Liver (tissue), 10 donors: ENCODE measurements at places on chromosomes 2 and 18.

GRCh38 chr2:106307860-106308259 is 113.8 kb upstream of the UXS1 start:
- no peak for DNase-seq

DNA sequence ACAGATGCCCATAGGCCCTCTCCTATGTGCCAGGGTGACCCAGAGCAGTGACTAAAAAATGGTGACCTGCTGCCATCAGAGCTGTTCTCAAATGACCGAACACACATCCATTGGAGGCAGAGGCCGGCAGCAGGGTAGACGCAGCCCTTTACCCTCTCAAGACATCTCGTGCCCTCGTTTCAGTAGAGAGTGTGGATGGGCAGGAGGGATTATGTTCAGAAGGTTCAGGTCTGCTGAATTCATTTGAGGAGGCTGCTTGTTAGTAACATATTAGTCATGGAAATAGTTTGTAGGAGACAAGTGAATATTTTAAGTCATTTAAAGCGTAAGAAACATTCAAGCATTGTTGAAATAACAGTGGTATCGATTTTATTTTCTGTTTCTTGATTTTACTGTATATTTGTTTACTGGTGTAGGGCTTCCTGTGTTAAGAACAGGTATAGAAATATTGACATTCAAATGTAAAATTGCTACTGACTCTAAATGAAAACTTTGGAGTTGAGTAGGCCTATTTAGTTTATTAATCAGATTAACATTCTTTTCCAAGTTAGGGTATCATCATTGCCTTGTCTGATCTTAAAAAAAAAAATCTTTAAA is 82.6 kb downstream of the ZNF532 start:
- no peak for DNase-seq

- DNase-seq = no peak
Observed at GRCh38 chr18:48974304-48975119, 23.7 kb upstream of the SMAD7 start.

DNA sequence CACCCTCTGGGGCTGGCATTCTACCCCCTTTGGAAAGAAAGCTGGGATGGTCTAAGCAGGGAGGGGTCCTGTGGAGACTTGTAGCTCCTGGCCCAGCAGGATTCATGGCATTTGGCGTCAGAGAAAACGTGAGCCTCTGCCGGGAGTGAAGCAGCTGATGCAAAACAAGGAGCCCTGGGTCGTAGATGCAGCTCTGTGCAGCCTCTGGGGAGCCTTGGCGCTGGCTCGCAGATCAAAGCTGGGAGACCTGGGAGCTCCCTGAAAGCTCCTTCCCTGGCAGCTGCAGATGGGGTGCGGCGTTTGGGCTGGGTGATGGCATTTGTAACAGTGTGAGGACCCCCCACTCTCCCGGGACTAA is 148.3 kb downstream of the KLHL29 start:
- no peak for DNase-seq

DNA sequence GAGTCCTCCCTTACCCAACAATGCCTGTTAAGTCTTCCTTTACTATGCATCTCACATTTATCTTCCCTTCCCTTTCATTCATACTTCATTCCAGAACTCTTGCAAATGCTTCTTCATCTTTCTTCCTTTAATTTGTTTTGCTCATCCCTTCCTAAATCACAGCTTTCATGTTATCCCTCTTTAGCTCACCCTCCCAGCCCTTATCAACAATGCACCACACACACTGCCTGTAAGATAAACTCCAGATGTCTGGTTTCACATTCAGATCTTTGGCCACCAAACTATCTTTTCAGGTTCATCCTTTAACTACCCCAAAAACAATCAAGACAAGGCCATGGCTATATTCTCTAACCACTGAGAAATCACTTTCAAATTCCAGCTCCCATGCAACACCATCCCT is 3.4 kb downstream of the CCDC93 start:
- no peak for DNase-seq

DNA sequence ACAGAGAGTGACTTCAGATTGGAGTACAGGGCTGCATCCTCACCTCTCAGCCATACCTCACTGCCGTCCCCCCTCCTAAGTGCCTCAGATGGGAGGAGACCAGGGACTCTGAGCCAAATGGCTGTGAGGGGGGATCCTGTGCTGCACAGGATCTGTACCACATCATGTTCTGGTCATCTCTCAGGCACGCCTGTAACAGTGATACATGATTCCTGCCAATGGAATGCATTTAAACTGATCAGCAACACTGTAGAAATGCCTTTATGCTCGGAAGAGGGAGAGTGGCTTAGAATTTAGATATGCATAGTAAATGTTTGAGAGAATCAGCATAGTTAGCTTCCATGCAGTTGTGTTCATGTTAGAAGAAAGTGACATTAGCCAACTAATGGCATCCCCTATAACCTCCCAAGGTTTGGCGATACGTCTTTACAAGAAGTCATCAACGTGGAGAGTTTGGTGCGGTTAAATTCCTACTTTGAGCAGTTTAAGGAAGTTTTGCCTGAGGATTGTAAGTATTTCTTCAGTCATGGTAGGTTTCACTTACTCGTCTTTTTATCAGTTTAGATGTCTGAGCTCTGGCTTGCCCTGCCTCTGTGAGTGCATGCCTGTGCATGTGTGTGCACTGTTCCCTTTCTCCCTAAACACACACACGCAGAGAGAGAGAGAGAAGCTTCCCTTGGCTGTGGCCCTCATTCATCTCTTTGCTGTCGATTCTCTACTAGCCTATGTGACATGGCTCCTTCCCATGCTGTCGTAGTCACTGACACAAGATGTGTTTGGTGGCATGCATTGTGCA is 40.0 kb downstream of the COA5 start:
- no peak for DNase-seq

DNA sequence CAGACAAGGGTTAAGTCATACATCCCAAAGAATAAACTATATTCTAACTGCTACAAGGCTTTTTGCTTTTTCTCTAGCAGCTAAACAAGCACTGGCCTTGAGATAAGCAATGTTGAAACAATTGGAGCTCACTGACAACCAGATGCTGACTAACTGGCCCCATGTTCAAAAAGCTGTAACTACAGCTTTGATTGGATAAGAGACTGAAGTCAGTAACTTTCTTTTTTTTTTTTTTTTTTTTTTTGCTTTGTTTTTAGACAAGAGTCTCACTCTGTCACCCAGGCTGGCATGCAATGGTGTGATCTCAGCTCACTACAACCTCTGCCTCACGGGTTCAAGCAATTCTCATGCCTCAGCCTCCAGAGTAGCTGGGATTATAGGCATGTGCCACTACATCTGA is 45.4 kb upstream of the TMEM163 start:
- DNase-seq = no peak

DNA sequence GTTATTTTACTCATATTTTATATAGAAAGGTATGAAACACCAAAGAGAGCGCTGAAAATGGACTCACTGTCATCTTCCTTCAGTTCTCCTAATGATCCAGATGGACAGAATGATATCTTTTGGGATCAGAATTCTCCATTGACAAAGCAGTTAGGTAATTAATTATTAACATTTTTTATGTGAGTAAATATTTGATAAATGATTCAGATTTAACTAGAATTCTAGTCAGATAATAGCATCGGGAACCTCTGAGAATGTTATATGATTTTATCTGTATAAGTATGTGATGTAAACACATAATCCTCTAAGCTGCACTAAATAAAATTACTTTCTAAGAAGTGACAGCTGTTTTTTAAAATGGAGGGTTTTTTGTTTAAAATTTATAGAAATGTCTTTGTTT is 2.0 kb downstream of the ETAA1 start:
- DNase-seq = no peak

DNA sequence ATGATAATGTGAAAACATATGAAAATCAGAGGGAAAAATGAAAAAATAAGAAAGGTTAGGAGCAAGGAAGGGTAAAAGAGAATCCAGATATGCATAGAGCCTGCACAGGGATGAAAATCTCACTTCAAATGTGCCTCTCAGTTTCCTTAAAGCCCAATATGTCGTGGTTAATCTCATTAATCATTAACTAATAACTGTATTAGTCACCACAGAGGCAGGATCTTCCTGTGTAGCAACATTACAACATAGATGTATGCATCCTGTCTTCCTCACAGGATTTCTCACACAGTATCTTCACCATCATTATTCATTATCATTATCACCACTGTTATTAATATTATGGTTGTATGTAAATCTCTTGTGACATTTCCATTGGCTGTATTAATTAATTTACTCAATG is 361.2 kb upstream of the SOX11 start:
- DNase-seq = no peak

- DNase-seq = no peak
Observed at GRCh38 chr18:54776282-54776977, 51.8 kb upstream of the RAB27B start.

- no peak for DNase-seq
Observed at GRCh38 chr2:46320141-46320567, 22.9 kb downstream of the EPAS1 start.

- DNase-seq = no peak
Observed at GRCh38 chr18:25805323-25805722, 285.1 kb downstream of the SS18 start.

- DNase-seq = no peak
Observed at GRCh38 chr18:3046216-3046808, 33.4 kb upstream of the LPIN2 start.

- no peak for DNase-seq
Observed at GRCh38 chr2:196601430-196602306, 37.8 kb upstream of the CCDC150 start.

GRCh38 chr2:165745916-165746315 is 48.1 kb downstream of the GALNT3 start:
- no peak for DNase-seq

DNA sequence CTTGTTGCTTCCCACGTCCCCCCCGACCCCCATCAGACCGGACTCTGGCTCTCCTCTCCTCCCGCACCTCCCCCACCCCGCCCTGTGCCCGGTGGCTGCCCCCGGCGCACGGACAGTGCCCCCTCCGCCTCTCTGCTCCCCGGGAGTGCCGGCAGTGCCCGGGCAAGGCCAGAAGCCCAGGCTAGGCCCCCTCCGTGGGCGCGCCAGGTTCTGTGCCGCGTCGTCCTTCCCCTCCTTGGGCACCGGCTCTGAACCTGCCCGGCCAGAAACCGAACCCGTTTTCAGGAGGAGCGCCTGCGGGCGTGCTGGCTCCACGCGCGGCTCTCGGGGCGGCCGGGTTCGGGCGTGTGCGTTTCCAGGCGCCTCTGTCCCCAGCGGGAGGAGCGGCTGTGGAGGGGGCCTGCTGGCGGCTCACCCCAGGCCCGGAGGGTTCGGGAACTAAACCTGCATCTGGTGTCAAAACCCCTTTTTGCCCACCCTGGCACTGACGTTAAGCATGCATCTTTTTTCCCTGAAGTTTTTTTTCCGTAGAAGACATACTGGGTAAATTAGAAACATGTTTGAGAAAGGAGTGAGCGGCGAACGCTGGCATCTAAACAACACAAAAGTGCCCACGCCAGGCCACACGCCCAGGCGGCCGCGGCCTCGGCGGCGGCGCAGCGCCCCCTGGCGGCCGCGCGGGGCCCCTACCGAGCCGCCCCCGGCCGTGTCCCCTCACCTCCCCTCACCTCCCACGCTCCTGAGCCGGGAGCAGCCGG is 123.9 kb upstream of the SLC1A4 start:
- DNase-seq = peak; percentile 63

GRCh38 chr2:84823788-84824187 is 57.1 kb downstream of the TRABD2A start:
- DNase-seq = no peak

- DNase-seq = no peak
Observed at GRCh38 chr2:10297959-10298531, 4.7 kb upstream of the HPCAL1 start.

GRCh38 chr2:237324837-237325236 is 89.1 kb downstream of the COL6A3 start:
- no peak for DNase-seq

DNA sequence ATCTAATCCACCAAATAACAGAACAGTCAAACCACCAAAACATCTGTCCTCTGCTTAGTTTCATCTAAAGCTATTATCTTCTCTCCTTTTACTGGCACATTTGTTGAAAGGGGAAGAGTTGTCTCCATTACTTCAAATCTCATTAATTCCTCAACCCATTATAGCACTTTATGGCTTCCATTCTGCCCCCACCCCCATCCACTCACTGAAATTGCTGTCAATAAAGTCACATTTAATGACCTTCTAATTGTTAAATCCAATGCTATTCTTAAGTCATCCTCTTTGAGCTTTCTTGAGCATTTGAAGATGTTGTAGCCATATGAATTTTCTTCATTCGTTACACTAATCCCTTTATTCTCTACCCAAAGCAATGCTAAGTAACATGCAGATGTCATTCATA is 5.2 kb downstream of the OXER1 start:
- no peak for DNase-seq

DNA sequence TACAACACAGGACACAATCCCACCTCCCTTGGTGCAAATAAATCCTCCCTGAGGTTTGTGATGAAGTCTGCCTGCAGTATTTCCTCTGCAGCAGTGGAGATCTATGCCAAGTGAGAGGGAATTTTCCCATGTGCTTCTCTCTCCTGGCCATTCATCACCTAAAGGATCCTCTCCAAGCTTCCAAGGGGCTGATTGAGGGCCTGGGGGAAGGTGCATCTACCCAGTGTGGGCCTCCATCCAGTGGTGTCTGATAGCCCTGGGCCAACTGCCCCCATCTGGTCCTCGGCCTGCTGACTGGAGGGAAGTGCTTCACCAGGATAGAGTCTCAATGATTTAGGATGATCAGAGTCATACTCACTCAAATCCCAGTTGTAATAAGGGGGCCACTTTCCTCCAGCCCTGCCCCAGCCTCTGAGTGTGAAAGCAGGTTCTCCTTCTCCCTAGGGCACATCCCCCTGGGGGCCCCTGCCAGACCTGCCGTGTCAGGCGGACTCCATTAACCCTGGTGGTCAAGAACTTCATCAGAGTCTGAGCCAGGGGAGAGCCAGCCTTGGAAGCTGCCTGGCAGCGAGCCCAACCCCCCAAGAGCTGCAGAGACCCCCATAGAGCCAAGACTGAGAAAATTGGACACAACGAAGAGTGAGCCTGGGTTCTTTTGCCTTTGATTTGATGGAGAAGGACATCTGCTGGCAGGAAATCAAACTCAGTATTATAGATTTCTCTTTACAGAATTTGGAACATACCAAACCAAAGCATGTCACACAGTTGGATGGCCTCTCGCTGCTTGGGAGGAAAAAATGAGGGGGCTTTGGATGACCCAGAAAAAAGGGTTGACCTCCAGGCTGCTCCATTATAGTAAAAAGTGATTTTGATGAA is 509.6 kb downstream of the CMPK2 start:
- no peak for DNase-seq

DNA sequence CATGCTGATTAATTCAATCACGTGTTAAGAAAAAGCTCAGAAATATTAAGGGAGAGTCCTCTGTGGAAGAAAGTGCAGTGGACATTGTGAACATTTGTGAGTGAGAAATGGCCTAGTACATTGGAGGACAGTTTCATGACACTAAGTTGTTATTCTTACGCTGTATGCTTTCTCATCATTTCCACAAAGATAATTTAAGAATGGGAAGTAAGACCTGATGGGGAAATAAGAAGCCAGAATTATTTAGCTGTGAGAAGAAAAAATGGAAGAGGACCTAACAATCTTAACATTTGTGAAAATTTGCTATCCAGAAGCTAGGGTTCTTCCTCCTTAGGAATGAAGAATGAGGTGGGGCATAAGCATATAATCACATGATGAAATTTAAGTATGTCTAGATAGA is 15.2 kb upstream of the RAPH1 start:
- DNase-seq = no peak
